Urinary bladder (tissue), 4 donors: ENCODE measurements at places on chromosomes 2 and 18. TPM values are rescaled to one million over a fixed set of nuclear protein-coding genes. Genes with fewer than 3 reads are reported as not detected.

DNA sequence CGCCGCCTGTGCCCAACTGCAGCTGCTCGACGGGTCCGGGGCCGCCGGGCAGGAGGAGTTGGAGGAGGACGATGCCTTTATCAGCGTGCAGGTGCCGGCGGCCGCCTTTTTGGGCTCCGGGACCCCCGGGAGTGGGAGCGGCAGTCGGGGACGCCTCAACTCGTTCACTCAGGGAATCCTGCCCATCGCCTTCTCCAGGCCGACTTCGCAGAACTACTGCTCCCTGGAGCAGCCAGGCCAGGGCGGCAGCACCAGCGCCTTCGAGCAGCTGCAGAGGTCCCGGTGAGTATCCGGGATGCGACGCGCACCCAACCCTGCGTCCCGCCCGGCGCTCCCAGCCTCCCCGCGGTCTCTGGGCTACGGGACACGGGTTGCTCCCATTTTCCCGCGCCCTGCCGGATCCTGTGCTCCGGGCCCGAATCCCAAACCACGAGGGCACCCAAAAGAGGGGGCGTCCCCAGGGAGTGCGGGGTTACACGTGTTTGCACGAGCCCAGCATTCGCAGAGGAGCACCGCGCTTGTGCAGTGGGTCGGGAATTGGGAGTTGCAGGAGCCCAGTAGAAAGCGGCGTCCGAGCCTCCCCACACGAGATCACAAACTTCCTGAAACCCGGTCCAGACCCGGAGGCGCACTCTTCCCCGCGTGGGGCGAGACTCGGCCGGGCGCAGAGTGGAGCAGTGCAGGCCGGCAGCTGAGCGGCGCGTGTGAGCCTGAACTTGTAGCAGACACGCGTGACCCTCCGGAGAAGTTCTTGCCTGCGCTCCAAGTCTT lies 1.2 kb downstream of the CABLES1 start:
- no peak for DNase-seq

DCDC2C gene
- polyA plus RNA-seq = 0.09 TPM

GRCh38 chr2:77301441-77301840 lies 220.7 kb downstream of the LRRTM4 start:
- no peak for DNase-seq

- no peak for DNase-seq
Observed at GRCh38 chr18:53795061-53795460, 429.4 kb downstream of the MBD2 start.

DNA sequence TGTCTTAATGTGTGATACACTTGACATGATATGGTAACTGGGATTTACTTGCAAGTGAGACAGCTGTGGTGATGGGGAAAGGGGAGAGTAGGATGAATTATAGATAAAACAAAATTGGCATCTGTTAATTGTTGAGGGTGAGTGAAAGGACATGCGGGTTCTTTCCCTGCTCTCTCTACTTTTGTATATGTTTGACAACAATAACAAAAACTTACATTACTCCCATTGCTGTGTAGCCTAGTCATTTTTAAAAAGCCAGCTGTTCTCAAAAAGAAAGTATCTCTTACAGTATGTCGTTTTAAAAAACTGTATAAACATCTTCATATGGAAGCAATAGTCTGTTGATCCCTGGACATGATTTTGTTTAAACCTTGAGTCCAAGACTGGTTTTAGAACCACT lies 117.6 kb downstream of the MYO1B start:
- DNase-seq = no peak

DNA sequence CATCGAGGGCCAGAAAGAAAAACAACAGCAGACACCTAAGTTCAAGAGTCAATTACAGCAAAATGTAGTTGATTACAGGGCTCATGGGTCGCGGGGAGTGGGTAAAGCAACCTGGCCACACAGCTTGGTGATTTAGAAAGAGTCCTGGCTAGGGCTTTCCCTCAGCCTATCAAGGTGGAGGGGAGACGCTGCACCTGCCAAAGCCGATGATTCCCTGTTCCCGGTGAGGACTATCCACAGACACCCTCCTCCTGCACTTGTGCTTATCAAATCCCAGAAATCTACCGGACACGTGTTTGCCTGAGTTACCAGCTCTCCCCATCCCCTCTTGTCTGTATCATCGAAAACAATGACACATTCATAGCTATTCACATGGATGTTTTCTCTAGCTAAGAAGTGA lies 7.0 kb upstream of the SOX11 start:
- no peak for DNase-seq

GRCh38 chr2:219662566-219662965 lies 35.1 kb downstream of the SLC4A3 start:
- DNase-seq = no peak

TMEM198 gene
- polyA plus RNA-seq = 6.0 TPM
